BJ (cell line): ENCODE measurements at places on chromosomes 1 and 21.
A peak's percentile ranks its signal among the peaks of the same experiment; 100 is the strongest.

GRCh38 chr1:169873582-169874199 lies 20.0 kb downstream of the SCYL3 start:
- DNase-seq = no peak

- no peak for DNase-seq
These were observed 114.3 kb upstream of the PLPPR4 start for GRCh38 chr1:99149952-99150351.

DNA sequence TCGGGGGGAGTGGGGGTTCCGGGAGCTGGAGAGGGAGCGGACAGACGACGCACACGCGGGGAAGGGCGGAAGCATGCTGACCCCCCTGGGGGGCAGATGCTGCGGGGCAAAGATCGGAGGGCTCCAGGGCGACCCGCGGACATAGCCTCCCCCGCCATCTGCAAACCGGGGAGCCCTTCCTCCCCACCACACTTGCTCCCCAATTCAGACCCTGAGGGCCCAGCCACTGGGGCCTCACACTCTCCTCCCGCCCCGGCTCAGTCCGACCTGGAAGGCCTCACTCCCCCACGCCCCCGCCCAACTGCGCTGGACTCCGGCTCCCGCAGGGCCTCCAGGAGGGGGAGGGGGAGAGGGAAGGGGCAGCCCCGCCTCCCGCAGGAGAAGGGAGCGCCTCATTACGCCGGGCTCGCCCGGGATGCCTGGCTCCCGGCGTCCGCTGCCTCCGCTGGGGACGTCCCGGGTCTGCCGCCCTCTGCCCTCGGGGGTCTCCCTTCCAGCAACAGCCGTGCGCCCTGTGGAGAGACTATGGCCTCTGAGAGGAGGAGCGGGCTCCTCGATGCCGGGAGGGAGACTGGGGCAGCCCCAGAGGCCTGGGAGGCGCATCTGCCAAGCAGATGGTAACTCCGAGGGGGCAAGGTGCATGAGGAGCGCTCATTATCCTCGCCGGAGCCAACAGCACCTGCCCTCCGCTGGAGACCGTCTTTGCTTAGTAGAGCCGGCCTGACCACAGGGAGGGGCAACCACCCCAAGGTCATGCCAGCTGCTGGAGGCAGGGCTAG lies 636 bp upstream of the CAMK2N1 start:
- no peak for DNase-seq

DNA sequence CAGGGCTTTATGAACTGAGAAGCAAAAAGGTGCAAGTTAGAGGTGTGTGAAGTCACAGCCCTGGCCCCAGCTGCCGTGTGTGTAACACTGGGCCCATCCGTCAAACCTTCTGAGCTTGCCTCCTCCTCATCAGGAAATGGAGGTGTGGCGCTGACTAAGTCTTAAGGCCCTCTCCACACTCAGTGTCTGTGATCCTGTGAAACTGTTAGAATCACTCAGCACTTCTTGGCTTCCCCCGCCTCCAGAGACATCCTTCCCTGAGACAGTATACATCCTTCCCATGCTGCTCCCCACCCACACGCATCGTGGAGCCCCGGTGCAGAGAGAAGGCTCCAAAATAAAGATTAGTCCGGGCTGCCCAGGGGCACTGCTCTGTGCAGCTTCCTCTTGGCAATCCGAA lies 33.3 kb downstream of the LRP8 start:
- DNase-seq = no peak

GRCh38 chr1:162404550-162405160 lies 7.3 kb downstream of the SH2D1B start:
- peak; percentile 44 for DNase-seq
